Non-pigmented ciliary epithelial cell (primary cell): ENCODE measurements at places on chromosomes 7 and 10.

DNA sequence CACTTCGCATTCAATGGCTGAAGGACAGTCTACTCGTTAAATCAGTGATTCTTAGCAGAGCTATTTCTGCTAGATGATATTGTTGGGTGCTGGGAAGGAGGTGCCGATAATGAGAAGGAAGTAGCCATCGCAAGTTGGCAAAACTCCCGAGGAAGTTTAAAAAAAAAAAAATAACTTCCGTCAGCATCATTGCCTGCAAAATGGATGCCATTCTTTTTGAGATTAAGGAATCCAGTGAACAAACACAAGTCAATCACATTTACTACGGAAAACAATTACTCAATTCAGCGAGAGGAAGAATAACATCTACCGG lies 74.4 kb upstream of the SFMBT2 start:
- no peak for DNase-seq

DNA sequence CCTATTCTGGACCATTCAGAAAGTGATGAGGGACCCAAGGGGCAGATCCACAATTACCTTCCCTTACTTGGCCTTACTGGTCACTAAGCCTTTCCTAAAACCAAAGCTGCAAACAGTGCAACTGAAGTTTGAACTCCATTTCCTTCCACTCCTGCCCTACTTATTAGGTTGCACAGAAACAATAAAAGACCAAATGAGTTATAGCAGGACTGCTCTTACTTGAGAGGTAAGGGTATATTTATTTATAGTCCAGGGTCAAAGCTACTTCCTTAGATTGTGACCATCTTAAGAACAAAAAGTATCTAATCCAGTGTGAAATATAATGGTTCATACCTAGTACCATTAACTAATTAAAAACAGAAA lies 27.0 kb downstream of the CDK6 start:
- no peak for DNase-seq

- DNase-seq = no peak
Measured at GRCh38 chr10:48976196-48976595, 36.6 kb upstream of the LRRC18 start.

GRCh38 chr10:101741938-101742337 lies 34.0 kb downstream of the FGF8 start:
- no peak for DNase-seq

- DNase-seq = no peak
Measured at GRCh38 chr7:121088870-121089269, 100.4 kb downstream of the CPED1 start.

- DNase-seq = no peak
Measured at GRCh38 chr10:79068203-79068561, 584 bp upstream of the ZMIZ1 start.

DNA sequence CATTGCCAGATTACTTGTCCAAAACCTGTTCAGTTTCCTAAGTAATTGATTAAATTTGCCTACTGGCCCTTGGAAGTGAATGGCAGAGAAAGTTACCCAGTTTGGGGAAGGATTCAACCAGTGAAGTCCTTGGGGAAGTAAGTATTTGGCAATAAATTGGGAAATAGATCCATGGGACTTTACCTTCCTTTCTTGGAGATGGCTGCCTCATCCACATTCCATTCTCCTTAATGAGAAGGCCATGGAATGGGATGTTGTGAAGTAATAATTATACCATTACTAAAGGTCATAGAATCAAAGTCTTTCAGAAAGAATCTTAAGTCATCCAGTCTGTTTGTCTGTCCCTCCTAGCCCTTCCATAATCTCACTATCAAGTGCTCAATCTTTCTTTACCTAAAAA lies 4.5 kb upstream of the COPG2 start:
- no peak for DNase-seq

GRCh38 chr7:103718482-103719061 lies 270.9 kb downstream of the RELN start:
- no peak for DNase-seq

- no peak for DNase-seq
Measured at GRCh38 chr7:4143006-4143405, 539.1 kb upstream of the FOXK1 start.

- DNase-seq = peak; percentile 79
Measured at GRCh38 chr10:3850999-3851937, 66.3 kb upstream of the KLF6 start.

DNA sequence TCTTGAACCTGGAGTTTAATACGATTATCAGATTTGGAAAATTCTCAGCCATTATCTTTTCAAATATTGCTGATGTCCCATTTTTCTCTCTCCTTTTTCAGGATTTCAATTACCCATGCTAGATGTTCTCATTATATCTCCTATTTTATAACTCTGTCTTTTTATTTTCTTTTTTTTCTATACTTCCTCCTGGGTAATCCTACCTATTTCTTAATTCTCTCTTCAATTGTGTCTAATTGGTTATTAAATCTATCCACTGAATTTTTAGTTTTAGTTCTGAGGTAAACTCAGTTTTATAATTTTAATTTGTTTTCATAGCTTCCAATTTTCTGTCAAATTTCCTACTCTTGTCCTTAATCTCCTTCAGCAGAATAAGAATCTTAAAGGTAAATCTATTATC lies 15.6 kb downstream of the STEAP1 start:
- no peak for DNase-seq

DNA sequence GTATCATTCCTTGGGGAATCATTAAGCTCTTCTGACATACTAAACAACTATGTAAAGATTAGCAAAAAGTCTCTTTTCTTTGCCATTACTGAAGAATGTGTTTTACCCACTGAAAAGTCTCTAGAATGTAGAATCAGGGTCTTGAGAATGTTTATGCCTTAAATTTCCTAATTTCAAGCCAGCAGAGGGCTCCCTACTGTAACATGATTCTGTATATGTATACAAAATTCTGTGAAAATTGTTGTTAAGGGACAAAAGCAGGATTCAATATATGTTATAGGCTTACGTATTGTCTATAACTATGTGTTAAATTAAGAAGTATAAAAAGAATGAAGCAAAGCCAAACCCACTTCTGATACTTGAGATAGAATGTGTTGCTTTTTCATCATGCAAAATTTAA lies 296.9 kb upstream of the DGKB start:
- DNase-seq = no peak

- DNase-seq = no peak
Measured at GRCh38 chr7:129240119-129240820, 15.4 kb downstream of the AHCYL2 start.

GRCh38 chr10:110237894-110238480 lies 30.6 kb downstream of the MXI1 start:
- no peak for DNase-seq

GRCh38 chr10:46031648-46032532 lies 1.5 kb upstream of the NCOA4 start:
- no peak for DNase-seq

DNA sequence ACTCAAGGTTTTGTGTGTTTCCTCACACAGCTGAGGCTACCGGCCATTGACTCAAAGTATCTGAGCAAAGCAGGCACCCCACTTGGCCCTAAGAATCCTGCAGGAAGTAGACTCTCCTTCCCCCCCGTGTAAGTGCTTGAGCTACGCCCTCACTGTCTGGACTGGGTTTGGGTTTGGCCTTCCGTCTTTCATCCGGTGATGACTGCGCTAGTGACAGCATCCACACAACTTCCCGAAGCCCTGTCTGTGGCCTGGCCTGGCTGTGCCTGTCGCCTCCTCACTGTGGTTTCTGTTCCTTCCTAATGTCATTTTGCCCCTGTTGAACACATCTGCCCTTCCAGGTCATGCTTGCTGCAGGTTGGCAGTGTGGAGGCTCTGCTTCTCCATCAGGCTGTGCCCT lies 14.5 kb downstream of the C7orf57 start:
- DNase-seq = no peak

- no peak for DNase-seq
Measured at GRCh38 chr7:123679614-123680013, 23.9 kb downstream of the LMOD2 start.

DNA sequence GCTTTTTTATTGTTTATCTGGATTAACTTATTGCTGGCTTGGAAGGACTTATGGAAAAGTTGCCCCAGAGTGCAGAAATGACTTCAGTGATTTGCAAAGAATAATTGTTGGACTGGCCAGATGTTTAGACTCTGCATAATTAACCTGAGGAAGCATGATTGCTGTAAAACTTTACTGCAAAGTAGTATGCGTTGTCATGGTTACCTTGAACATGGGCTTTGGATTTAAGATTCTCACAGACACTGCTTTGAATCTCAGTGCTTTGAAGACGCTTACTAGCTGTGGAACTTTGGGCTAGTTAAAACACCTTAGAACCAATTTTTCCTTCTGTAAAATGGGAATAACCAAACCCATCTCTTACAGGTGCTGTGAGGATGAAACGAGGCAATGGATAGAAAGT lies 425.2 kb upstream of the GALNT17 start:
- DNase-seq = no peak

DNA sequence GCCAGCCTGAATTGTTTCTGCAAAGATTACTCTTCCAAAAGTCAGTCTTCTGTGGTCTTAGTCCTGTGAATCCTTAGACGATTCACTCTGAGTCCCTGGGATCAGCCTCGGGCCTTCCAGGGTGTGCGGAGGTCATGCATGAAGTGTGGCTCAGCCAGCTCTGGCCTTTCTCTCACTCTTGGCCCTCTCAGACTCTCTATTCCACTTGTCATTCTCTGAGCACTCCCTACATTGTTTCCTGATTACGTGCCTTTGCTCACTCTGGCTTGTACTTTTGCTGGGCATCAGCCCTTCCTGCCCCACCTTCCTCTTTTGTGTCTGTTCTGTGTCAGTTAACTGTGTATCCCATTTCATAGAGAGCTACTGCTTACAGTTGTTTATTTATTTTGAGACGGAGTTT lies 36.0 kb downstream of the CCNY start:
- no peak for DNase-seq

GRCh38 chr10:91589015-91589657 lies 43.7 kb downstream of the PPP1R3C start:
- DNase-seq = no peak

GRCh38 chr10:110260746-110261477 lies 43.8 kb downstream of the SMNDC1 start:
- no peak for DNase-seq

GRCh38 chr7:110870926-110871325 lies 220.0 kb upstream of the LRRN3 start:
- no peak for DNase-seq

- no peak for DNase-seq
Measured at GRCh38 chr10:273088-273487, 137.8 kb downstream of the ZMYND11 start.

GRCh38 chr10:93894516-93895378 lies 969 bp downstream of the SLC35G1 start:
- no peak for DNase-seq

GRCh38 chr10:104349623-104350126 lies 4.0 kb upstream of the CFAP58 start:
- no peak for DNase-seq

DNA sequence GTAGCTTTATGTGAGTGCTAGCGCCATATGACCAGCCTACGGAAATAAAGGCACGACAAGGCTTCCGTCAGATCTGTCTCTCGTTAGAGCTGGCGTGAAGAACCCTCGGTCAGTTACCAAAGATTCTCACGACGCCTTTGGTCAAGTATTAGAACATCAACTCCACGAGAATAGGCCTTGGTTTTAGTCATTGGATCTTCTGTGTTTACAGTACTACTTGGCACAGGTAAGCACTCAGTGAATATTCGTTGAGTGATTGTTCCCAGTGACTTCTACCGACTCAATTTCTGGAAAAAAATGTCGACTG lies 316 bp downstream of the RBM48 start:
- DNase-seq = no peak

DNA sequence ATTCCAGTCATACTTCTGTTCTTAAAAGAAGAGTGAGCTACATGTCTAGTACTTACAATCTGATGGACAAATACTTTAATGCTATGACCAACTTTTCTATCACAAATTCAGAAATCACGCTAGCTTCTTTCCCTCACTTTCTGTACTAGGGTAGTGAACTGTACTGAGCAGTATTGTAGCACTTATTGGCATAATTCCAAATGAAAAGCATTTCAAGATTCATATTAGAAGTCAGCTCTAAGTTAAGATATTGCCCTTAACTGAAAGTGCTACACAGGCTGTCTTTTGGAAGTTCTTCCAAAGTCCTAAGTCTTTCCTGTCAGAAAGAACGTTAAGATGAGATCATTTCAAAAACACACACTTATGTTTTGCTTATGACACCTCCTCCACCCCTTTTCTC lies 13.4 kb downstream of the P4HA1 start:
- DNase-seq = no peak

GRCh38 chr7:95469848-95470247 lies 15.9 kb upstream of the ASB4 start:
- DNase-seq = no peak

DNA sequence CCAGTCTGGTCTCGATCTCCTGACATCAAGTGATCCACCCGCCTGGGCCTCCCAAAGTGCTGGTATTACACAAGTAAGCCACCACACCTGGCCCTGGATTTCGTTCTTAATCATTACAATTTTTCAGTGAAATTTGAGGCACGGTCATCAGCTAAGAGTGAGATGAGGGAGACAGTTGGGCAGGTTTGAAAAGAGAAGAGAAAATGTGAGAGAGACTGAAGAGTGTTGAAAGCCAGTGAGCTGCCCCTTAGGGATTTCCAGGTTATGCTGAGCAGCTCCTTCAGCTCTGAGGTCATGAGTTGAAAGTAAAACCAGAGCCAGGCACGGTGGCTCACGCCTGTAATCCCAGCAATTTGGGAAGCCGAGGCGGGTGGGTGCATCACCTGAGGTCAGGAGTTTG lies 5.9 kb upstream of the UPF2 start:
- DNase-seq = no peak

- DNase-seq = peak; percentile 72
Measured at GRCh38 chr10:125694883-125695282, 11.9 kb upstream of the TEX36 start.

- DNase-seq = no peak
Measured at GRCh38 chr10:110502851-110503301, 5.2 kb downstream of the DUSP5 start.

- no peak for DNase-seq
Measured at GRCh38 chr7:37393476-37393875, 55.2 kb downstream of the ELMO1 start.

- DNase-seq = no peak
Measured at GRCh38 chr7:105209870-105210269, 178.9 kb downstream of the SRPK2 start.

GRCh38 chr7:19522486-19522885 lies 186.4 kb downstream of the POLR1F start:
- peak; percentile 78 for DNase-seq

GRCh38 chr10:63375458-63375857 lies 90.3 kb downstream of the JMJD1C start:
- no peak for DNase-seq

- no peak for DNase-seq
Measured at GRCh38 chr7:139592801-139593461, 69.4 kb downstream of the CLEC2L start.
